ENCODE measurements at places on chromosomes 7 and 10.

- DNase-seq, result no peak
Observed at GRCh38 chr10:107157071-107157470, 7.4 kb downstream of the SORCS1 start.

DNA sequence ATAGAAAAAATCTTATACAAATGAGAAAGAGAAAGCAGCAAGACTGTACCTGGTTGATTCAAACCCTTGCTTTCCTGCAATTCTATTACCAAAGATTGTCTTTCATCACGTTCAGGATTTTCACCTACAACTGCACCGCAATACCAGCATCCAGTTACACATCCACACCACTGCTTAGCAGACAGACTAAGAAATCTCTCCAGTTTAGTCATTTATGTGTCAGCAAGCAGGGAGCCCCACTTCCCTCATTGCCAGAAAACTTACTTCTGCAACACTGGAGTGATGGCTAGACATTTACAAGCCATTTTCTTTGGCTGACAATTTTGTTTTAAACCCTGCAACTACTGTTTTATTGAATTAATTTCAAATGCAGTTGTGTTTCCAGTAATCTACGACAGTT lies 359.6 kb upstream of the MEOX2 start:
- DNase-seq, result no peak

DNA sequence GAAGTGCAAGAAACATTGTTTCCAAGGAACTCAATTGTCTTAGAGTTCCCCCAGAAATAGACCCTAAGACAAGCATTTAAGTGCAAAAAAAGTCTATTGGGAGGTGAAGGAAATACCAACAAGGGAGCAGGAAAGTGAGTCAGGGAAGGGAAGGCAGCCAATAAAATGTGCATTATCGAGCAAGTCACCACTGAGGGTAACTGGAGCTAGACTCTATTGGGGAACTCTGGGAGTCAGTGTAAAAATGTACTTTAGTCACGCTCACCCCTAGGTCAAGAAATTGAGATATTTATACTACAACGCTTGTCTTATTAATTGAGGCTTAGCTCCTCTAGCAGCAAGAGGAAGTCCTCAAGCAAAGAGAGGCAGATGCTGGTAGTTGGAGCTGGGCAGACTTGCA lies 137.7 kb downstream of the RTKN2 start:
- DNase-seq, result no peak

DNA sequence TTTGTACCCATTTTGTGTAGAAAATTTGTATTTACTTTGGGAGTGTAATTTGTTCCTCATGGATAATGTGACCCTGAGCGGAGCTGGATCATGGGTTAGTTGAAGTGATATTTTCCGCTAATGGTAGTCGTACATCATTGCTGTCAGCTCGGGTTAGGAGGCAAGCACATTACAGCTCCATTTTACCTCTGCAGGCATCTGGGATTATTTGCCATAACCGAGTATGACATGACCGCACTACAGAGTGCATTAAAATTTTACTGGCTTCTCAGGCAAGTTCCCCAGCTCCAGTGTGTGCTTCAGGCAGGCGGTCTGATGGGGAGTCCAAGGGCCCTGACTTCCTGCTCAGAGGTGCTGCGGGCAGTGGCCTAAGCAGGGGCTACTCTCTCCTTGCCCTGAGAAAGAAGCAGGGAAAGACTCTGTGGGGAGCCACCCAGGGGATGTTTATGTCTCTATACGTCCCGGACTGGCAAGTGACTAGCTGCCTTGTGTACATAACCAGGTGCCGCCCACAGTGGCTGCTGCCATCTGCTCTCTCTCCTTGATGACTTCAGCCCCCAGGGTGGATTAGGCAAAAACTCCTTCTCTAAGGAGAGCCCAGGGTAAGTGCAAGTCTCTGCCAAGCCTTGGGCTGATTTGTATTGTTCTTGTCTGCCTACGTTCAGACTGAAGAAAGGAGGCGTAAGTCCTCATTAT lies 685.3 kb upstream of the GALNT17 start:
- DNase-seq, result peak; percentile 69
